ENCODE measurements at places on chromosomes 16 and 17.

GRCh38 chr16:30561089-30561816, 3.1 kb upstream of the ZNF764 start:
- DNase-seq = no peak

DNA sequence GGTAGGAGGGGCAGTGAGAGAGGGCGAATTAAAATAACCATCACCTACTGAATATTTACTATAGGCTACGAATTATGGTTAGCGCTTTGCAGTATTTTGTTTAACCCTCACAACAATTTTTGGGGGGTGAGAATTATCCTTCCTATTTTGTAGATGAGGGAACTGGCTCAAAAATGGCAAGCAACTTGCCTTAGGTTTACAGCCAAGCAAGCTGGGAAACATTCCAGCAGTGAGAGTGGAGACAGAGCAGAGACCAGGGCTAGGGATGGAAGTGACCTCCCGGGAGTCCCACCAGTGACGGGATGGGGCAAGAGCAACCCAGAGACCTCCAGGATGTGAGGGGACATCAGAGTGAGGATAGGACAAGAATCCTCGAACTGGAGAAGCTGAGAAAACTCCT, 352 bp upstream of the VMO1 start:
- DNase-seq = no peak

DNA sequence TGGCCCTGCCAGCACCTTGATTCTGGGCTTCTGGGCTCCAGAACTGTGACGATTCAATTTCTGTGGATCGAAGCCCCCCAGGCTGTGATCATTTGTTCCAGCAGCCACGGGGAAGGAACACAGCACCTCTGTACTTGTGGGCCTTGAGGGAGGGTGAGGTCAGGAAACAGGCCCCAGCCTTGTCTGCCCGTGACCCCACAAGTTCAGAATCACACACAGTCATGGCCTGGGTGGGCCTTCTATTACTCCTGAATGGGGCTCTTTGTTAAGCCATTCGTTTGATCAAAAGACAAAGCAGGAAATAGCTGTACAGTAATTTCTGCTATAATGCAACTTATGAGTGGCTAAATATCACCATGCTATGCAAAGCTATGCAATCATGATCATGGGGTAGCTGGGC, 10.1 kb downstream of the ST6GALNAC2 start:
- no peak for DNase-seq

DNA sequence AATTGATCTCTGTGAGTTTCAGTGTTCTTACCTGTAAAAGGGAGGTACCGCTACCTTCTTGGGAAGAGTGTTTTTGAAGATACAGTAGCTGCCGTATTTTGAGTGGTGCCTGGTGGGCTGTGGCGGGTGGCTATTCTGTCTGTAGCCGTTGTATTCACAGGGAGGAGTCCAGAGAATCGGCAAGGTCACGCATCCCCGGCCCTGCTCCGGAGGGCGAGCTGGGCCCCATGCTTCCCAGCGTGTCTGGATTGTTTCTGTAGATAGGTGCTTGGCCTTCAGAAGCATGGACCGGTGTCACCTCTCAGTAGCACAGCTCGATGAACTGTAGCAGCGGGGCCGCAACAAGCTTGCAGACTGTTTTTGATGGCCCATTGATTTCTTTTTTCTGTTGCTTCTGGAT, 295.6 kb downstream of the CPPED1 start:
- no peak for DNase-seq

DNA sequence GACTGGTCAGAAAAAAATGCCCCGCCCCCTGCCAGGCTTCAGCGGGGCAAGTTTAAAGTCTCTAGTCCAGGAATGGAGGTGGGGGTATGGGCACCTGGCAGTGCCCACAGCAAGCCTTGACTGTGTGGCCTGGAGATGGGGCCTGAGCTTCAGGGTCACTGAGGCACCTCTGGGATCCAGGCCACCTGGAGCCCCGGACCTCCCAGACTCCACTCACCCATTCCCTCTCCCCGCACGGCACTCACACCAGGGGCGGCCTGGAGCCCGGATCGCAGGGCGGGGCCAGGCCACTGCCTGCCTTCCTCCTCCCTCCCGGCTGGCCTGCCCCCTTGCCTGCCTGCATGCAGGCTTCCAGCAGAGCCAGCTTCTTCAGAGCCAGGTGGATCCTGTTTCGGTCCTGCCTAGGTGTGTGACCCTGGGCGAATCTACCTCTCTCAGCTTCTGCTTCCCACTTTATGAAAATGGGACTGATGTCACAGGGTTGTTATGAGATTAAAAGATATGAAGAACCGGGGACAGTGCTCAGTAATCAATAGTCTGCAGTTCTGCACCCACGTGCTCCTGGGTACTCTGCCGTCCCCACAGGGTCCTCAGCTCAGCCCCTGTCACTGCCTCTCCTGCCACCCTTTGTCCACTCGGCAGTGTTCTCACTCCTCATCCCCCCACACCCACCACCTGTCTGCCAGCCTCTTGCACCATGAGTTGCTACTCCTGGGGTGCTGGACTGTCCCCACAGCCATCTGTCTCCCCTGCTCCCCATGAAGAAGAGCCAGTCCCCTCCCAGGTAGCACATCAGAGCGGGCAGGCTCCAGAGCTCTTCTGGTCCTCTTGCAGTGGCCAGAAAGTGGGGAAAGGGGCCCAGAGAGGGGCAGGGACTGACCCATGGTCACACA, 1.2 kb upstream of the TCAP start:
- no peak for DNase-seq

DNA sequence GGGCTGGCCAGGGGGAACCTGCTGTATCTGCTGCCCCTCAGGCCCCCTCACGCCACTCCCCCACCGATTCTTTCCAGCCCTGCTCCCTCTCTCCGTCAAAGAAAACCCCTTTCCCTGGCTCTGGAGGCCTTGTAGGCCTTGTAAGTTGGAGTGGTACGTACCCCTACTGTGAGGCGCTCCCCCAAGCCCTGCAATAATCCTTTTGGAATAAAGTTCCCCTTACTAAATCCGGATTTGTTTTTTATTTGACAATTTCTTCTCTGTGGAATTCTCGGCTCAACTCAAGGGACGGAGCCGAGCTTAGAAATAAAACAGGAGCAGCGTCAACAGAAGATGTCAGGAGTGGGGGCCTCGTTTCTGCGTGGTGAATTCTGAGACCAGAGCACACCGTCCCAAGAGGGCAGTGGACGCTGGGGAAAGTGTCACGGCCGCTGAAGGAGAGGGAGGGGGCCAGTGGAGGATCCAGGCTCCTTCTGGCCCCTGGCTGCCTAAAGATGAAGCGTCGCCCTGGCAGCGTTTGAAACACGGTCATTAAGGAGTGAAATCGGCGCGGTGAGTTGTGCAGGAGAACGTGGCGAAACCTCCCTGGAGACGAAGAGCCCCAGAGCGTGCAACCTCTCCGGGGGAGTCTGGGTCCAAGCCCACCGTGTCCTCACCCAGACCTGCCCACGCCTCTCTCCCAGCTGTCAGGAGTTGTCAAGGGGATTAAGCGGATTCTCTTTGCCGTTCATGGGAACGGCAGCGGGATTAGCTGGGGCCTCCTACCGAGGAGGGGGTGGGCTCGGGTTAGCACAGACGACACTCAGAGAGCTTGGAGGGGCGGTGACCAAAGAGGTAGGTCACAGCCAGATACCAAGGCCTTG, 47.0 kb downstream of the SLC7A5 start:
- no peak for DNase-seq

- no peak for DNase-seq
Measured at GRCh38 chr16:83843657-83844056, 35.9 kb downstream of the HSBP1 start.

GRCh38 chr17:66392783-66393437, 90.5 kb downstream of the PRKCA start:
- DNase-seq = no peak

DNA sequence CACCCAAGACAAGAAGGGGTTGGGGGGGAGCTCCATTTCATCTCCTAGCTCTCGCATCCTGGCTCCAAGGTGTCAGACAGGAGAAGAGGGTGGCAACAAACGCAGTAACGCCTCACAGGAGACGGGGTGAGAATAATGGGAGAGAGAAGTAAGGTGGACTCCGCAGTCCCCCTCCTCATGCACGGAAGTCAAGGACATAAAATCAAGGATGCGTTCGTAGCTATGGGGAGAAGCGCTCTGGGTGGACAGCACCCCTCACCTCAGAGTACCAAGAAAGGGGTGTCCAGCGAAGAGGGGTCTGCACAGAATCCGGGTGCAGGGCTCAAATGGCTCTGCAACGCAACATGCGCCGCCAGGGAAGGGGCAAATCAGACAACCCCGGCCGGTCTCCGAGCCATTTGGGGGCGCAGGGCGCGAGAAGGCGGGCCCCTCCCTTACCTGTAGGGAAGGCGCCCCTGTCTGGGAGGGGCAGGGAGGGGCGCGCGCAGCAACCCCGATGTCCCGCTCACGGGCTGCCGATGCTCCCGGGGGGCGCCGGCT, 555 bp downstream of the HDAC5 start:
- no peak for DNase-seq

GRCh38 chr17:4893721-4894560, 5.4 kb upstream of the C17orf107 start:
- no peak for DNase-seq

DNA sequence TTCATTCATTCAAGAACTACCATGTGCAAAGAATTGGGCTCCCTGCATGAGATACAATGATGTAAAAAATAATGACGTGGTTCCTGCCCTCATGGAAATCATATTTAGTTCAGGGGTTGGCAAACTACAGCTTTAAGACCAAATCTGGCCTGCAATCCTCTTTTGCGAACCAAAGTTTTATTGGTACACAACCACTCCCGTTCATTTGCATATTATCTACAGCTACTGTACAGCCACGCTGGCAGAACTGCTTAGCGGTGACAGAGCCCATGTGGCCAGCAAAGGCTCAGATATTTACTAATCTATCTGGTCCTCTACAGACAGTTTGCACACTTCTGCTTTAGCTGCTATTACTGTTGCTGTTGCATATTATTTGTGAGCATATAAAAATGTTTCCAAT, 167.7 kb downstream of the XYLT1 start:
- DNase-seq = no peak

GRCh38 chr16:9761870-9762269, 420.4 kb downstream of the GRIN2A start:
- no peak for DNase-seq

DNA sequence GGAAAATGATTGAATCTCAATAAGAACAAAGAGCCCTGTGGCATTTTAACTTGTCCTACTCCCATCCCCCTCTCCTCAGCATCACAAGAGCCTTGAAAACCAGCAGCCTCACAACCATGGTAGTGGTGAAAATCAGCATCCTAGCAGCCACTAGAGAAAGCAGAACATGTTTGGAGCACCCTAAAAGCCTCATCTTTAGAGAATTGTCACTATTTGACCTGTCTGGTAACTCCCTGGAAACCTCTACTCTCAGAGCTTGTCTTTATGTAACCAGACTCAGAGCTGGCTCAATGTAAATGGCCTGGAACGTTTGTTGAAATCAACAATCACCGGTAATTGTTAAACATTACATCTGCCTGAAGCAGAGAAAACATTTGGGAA, 70.8 kb downstream of the MMD start:
- no peak for DNase-seq

DNA sequence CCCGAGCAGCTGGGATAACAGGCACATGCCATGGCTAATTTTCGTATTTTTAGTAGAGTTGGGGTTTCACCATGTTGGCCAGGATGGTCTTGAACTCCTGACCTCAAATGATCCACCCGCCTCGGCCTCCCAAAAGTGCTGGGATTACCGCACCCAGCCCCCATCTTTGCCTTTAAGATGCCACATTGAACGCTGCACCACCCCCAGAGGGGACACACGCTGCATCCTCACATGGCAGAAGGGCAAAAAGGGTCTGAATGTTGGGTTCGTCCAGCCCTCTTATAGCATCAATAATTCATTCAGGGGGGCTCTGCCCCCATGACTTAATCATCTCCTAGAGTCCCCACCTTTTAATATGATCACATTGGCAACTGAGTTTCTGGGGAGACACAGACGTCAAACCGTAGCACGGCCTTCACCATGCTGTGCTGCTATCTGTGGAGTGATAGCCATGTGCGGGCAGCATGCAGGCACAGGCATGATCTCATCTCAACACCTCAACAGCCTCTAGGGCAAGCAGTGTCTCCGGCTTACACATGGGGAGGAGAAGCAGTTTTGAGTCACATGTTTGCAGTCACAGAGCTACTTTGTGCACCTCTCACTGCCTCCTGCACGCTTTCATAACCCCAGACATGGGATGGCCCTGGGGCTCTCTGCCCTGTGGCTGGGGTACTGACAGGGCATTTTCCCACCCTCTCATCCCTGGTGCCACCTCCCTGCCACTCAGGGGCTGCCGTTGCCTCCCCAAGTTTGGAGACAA, 30.0 kb downstream of the IL21R start:
- DNase-seq = no peak

- no peak for DNase-seq
Measured at GRCh38 chr17:72816406-72816805, 276.1 kb downstream of the SLC39A11 start.

DNA sequence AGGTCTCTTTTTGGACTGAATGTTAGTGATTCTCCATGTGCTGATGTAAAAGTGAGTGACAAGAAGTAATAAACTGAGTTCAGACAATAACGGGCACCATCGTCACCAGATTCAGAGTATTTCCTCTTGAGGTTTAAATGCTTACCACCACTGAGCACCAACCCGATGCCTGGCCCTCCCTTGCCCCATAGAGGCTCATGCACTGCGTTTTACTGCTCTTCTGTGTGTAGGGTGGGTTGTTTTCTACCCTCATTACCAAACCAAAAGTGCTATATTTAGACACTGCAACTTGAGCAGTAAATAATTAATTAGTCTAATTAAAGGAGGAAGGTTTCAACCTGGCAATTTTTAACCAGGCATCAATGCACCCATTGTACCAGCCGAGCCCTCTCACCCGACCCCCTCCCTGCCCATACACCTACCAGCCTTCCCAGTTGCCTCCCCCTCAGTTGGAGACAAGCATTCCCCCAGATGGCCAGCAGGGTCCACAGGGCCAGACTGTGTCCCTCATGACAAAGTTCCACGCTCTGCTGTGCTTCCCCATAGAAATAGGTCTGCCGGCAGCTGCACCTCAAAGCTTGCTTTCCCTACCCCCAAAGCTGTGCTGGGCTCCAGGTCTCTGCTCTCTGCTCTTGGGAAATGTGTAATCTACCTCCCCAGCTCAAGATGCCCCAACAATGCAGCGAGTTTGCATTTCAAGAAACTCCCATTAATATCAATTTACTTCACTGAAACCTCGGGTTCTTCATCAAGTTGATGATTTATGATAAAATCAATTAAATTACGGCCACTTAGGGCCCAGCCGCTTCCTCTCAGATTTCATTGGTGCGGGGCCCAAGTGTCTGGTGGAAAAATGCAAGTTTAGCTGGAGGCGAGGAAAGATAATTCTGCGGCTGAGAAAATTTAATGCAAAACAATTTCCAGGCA, 16.0 kb downstream of the HOXB4 start:
- no peak for DNase-seq

GRCh38 chr16:65958086-65958485, 408.4 kb upstream of the CDH5 start:
- no peak for DNase-seq

Measured in retinal pigment epithelial cell (primary cell).